ENCODE measurements at places on chromosomes 7 and 10.

DNA sequence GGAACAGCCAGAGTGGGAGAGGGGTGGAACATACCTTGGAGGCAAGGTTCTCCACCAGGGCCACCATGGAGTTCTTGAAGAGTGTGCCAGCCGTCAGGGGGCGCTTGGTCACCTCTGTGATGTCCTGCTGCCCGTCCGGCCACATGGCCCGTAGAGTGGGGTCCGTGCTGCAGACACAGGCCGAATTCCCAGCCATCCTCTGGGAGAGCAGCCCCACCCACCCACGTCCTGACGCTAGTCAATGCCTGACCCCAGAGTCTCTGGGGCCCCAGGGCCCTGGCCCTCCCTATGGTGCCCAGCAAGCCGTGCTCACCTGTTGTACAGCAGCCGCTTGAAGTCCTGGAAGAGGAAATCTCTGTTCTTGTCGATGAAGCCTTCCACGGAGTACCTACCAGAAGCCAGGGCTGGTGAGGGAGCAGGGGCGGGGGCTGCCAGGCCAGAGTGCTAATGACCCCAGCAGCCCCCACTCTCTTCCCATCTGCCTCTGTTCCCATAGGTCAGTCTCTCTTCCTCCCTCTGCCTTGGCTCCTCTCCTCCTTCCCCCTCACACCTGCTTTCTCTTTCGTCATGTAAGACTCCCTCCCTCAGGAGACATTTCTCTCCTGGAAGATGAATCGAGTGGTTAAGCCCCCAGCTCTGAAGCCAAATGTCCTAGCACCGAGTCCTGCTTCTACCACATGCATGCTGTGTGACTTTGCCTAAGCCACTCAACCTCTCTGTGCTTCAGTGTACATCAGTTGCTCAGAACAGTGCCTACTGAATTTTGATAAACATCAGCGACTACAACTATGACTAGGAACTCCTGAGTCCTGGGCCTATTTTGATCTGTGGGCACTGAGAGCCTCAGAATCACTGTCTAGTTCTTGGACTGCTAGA is 11.0 kb downstream of the MYO1G start:
- no peak for DNase-seq

GRCh38 chr10:4658777-4659176 is 167.2 kb upstream of the AKR1E2 start:
- DNase-seq = no peak

GRCh38 chr10:1449572-1450205 is 287.6 kb downstream of the ADARB2 start:
- no peak for DNase-seq

DNA sequence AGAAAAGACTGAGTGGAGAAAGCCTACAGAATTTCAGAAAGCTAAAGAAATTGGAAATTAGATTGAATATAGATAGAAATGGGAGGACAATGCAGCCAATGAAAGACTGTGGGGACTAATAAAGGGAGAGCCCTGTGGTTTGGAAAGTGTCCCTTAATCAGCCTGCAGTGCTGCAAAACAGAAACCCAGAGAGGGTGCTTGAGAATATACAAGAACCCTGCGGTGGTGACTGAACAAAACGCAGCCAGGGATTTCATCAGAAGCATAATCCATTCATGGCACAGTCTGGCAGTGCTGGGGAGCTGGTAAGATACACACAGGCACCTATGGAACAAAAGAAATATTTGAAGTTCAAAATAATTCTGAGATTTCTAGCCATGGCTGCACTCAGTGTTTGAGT is 19.1 kb downstream of the CEP41 start:
- no peak for DNase-seq

DNA sequence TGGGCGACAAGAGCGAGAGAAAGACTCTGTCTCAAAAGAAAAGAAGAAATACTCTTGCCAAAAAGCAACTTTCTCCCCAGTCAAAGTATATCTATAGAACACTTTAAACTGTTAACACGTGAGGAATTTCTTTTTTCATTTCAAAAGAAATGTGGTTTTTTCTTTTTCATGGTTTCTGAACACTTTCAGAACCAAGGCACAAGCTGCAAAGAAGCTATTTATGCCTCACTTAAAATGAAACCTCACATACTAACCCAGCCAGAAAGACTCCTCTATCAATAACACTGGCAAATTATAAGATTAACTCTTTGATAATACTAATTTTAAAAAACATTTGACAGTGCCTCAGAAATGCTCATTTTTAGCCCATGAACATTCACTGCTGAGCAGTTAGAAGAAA is 20.9 kb downstream of the TBX20 start:
- DNase-seq = no peak

Data from uterus (tissue), 4 donors.